LNCaP clone FGC (cell line): ENCODE measurements at places on chromosomes 4 and X.

DNA sequence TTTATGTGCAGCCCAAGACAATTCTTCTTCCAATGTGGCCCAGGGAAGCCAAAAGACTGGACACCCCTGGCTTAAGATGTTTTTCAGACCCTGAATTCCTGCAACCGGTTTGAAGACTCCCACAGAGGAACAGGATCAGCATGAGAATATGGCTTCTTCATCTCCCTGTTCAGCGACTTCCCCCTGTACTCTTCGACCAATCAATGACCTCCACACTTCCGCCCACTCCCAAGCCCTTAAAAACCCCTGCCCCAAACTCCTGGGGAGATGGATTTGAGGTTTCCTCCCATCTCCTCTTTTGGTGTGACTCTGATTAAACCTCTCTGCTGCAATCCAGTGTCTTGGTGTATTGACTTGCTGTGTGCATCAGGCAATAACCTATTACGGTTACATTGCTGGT is 344.4 kb downstream of the NR3C2 start:
- no peak for DNase-seq

DNA sequence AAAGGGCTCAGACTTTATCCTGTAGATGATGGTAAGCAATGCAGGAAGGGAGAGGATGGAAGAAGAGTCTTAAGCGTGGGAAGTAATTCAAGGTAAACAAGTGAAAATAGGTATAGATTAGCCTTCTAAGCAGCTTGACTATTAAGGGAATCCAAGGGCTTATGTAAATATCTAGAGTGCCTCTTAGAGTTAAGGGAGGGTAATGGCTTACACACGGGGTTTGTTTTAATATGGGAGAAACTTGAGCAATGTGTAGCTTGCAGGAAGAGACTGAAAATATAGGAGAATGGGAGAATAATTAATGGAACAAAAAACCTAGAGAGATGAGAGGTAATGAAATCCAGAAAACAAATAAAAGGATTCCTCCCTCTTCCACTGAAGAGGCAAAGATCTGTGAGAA is 12.8 kb upstream of the SAP30 start:
- no peak for DNase-seq

DNA sequence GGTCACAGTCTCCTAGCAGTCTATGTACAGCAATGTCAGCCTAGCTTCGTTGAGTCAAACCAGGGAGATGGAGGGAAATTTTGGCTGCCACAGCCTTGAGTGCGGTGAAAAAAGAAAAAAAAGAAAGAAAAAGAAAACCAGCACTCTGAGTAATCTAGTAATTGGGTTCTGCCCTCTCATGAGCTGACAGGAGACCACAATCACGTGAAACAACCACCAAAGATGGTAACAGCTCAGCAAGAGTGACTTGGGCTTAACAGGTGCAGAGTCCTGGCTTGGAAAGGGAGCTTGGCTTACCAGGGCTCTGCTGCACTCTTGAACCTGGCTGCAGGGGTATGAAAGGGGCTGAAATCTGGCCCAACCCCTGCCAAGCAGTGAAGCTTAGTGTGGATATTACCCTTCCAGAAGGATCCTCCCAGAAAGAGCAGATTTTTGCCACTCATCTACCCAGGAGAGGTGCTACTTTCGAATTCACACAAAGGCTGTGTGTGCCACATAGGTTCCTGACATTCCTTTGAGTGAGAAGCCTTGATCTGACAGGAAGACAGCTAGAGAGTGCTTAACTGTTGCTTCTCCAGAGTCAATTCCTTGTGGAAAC is 350.3 kb downstream of the PTTG2 start:
- no peak for DNase-seq

- DNase-seq, result no peak
Measured at GRCh38 chrX:11172415-11172814, 61.3 kb downstream of the HCCS start.

- DNase-seq, result no peak
Measured at GRCh38 chr4:81512001-81512756, 40.5 kb upstream of the RASGEF1B start.

DNA sequence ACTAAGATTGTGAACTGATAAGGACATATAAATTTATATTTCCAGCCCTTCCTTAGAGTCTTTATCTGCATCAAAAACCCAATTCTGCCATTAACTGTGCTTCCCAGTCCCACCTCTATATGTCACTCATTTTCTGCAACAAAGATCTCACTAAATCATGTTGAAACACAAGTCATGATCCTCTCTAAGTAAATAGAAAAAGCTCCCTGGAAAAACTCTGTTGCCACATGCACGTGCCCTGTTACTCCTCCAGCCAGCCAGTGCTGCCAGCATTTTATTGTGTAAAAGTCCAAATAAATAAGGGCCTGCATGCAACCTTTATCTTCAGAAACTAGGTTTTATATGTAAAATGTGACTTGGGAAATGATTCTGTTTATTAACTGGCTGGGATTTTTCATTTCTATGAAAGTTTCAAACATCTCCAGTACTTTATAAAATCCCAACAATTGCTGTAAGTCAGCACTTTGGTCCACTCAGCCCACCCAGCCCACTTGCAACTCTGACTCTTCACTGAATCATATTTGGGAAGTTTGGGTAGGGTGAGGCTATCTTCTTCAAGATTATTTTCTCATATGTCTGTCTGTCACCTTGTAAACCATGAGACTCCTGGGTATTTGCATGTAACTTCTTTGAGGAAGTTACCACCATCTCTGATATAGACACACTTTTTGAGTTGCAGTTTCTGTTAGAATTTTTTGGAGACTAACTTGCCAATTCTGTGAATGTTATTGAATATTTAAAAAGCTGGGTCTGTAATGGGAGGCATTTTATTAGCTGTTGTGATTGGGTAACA is 40.0 kb upstream of the SMARCA5 start:
- peak; percentile 17 for DNase-seq

- peak; percentile 15 for DNase-seq
Measured at GRCh38 chr4:6372649-6373525, 99.5 kb downstream of the PPP2R2C start.

DNA sequence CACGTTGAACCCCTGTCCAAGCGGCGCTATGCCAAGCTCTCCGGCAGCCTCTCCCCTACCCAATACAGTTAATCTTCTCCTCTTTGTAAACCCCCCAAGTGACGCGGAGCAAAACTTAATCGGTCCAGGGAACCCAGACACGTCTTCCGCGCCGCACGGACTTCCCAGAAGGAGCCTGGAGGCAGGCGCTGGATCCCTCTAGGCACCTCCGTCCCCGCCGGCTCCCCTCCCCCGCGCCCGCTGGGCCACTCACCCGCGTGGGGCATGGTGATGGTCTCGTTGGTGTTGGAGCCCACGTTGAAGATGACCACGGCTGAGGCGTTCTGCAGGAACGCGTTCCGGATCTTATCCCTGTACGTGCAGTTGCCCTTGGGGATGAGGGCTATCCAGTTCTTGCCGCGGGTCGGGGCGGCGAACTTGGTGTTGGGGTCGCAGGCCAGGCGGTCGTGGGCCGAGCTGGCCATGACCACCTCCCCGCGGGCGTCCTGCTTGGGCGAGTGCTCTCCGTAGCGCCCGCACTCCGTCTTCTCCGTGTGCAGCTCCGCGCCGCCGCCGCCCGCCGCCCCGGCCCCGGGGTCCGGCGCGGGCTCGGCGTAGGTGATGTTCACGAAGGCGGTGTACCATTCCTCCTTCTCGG is 1.1 kb downstream of the RNF150 start:
- no peak for DNase-seq

- DNase-seq, result no peak
Measured at GRCh38 chrX:46628460-46629371, 55.2 kb downstream of the CHST7 start.

GRCh38 chrX:71282514-71283402 is 677 bp upstream of the NONO start:
- no peak for DNase-seq

DNA sequence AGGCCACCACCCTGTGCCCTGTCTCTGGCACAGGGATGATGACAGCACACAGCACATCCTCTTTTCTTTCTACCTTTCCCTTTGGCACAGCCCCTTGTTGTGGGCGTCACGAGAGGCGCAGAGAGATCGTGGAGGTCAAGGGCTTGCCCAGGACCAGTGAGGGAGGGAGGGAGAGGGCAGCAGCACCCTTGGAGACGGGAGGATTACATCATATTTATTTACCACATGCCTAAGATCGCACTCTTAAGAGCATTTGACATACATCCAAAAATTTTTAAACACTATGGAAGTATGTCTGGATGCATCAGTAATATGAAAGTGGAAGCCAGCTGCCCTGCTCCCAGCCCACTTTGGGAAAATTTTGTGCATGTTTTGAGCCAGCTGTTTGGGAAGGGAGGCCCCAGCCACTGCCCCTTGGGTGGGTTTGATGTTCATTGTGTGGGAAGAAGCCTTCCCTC is 12.7 kb downstream of the WFS1 start:
- DNase-seq, result no peak

- DNase-seq, result no peak
Measured at GRCh38 chr4:76301775-76302162, 4.8 kb upstream of the STBD1 start.

- DNase-seq, result no peak
Measured at GRCh38 chr4:98411731-98412130, 150.5 kb downstream of the RAP1GDS1 start.

- peak; percentile 55 for DNase-seq
Measured at GRCh38 chrX:43175434-43175833, 397.5 kb upstream of the PPP1R2C start.

DNA sequence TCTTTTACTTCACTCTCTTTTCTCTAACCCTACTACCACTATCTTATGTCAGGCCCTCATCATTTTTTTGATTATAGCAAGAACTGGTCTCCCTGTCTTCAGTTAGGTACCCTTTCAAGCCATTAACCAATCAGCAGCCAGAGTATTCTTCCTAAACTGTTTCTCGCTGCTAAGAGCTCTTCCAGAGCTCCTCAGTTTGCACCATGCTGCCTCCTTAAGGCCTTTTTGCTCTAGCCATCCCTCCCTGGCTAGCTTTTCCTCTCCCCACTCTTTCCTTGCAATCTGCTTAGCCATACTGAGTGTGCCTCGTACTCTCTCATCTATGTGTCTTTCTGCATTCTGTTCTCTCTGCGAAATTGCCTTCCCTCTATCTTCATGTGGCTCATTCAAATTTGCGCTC is 32.9 kb downstream of the KIF4A start:
- DNase-seq, result no peak

DNA sequence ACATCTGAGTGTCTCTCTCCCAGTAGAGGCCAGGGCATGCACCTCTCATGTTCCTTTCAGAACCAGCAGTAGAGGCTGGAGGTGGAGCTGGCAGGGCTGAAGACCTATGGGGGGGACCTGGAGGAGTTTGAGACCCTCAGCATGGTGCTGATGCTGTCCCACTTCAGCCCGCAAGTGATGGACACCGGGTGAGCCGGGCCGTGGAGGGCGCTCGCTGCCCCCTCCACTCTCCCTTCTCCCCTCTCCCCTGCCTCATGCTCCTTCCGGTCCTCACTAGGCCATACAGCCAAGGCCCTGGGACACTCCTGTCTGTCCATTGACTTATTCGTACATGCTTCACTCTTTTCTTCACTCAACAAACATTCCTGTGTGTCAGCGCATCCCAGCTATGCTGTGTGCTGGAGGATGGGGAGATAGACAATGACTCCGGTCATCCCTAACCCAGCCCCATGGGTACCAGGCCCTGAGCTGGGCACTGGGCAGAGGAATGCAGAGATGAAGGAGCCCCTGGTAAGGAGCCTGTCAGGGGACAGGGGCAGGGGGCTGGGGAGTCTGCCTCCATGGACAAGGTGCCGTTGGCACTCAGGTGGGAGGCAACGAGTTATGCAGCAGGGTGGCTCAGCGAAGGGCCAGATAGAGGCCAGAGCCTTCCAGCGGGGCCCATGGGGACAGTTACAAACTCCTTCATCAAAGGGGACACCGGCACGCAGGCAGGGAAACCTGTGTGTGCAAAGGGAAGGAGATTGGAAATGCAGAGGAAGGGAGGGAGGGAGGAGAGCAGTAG is 28.4 kb upstream of the WFS1 start:
- DNase-seq, result no peak

GRCh38 chr4:25993395-25994185 is 79.6 kb downstream of the SMIM20 start:
- no peak for DNase-seq

DNA sequence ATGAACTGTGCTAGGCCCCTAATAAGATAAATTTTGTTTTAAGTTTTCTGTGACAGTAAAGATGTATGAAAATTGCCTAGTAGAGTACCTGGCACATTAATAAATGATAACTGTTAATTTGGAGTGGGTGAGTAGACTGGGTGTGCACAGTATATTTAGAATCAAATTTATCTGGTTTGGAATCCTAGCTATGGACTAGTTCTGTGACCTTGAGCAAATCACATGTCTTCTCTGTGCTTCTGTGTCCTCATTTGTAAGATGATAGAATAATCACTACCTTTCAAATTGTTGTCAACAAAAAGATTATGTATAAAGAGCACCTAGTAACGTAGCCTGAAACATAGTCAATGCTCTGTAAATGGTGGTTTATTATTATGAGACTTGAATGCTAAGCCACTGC is 170.2 kb downstream of the AR start:
- DNase-seq, result no peak
